ENCODE measurements at places on chromosomes 1 and 21. TPM values are rescaled to one million over a fixed set of nuclear protein-coding genes. Genes with fewer than 3 reads are reported as not detected.

DNA sequence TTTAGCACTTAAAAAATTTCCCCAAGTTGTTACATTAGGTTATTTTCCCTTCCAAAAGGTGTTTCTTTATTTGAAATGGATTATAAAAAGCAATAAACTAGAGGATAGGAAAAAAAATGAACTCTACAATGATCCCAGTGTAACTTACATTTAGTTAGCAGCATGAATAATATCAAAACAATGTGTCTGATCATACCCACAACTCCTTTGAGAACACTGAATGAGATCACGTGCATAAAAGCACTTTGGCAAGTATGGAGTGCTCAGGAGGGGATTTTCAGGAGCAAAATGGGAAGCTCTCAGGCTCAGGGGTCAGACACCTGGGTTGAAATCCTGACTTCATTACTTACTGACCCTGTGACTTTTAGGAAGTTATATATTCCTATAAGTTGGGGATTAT lies 369.7 kb upstream of the PROX1 start:
- DNase-seq, result no peak

- DNase-seq, result no peak
These were observed 10.0 kb downstream of the C1orf87 start for GRCh38 chr1:60063561-60063960.

- DNase-seq, result no peak
These were observed 409.9 kb downstream of the PTPRU start for GRCh38 chr1:29646161-29646775.

- DNase-seq, result no peak
These were observed 104.0 kb upstream of the BMP8A start for GRCh38 chr1:39387452-39387851.

GRCh38 chr1:190688096-190688495 lies 210.4 kb upstream of the BRINP3 start:
- no peak for DNase-seq

NPHS2 gene
- polyA plus RNA-seq, result 403 TPM

GRCh38 chr1:55127827-55128343 lies 87.3 kb downstream of the USP24 start:
- DNase-seq, result no peak

RGS1 gene
- polyA plus RNA-seq, result 1.2 TPM

DNA sequence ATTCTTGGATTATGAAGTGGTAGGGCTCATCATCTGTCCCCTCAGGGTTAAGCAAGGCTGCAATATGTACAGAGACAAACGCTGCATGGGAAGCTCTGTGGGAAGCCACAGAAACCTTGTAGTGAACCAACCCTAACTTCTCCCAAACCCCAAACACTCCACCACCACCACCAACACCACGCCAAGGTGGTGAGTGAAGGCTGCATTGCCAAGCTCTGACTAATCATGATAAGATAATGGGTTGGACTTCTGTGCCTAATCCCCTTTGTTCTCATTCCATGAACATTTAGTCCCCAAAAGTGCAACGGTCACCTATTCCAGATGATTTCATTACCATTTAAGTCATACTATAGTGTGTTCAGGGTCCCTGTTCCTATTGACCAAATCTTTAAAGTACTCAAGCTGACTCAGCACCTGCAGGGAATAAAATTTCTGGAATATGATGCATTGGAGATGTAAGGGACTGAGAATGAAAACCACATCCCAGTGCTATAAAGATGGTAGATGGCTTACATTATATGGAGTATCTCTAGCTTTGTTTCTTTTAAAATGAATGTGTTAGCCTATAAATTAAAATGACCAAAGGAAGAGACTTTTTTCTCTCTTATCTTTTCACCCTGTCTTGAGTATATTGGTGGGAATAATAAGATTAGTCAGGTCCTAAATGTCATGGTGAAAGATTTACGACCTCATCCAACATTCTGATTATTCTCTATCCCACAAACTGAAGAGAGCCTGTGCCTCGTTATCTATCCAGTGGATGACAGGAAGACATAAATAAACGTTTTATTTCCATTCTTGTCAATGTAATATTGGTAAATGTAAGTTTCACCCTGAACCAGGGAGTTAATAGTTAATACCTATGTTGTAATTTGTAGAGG lies 22.6 kb upstream of the PLD5 start:
- DNase-seq, result no peak

TAS1R1 gene
- polyA plus RNA-seq, result 0.21 TPM

AMY1A gene
- polyA plus RNA-seq, result 0.40 TPM

KIF26B gene
- polyA plus RNA-seq, result 29.9 TPM
